Glomerular endothelial cell (primary cell): ENCODE measurements at places on chromosomes 5 and 9. TPM values are rescaled to one million over a fixed set of nuclear protein-coding genes. Genes with fewer than 3 reads are reported as not detected.

The C5orf52 gene
- total RNA-seq, result not detected in 2 replicates

The ATOX1 gene
- 193 and 297 TPM in 2 replicates for total RNA-seq

The FOXI1 gene
- not detected in 2 replicates for total RNA-seq

The HRH2 gene
- 0.06 TPM in 1 of 2 replicates, not detected in the other for total RNA-seq

The LCN1 gene
- total RNA-seq, result not detected in 2 replicates

The OR13D1 gene
- total RNA-seq, result not detected in 2 replicates

The MEF2C gene
- 36.9 and 40.0 TPM in 2 replicates for total RNA-seq

The HSD17B3 gene
- total RNA-seq, result not detected in 2 replicates

The POU5F2 gene
- total RNA-seq, result 0.97 and 2.7 TPM in 2 replicates

The TAF11L5 gene
- not detected in 2 replicates for total RNA-seq

The CDC20B gene
- 0.23 TPM in 1 of 2 replicates, not detected in the other for total RNA-seq

The PCDH12 gene
- total RNA-seq, result 42.8 and 67.3 TPM in 2 replicates

The IL13 gene
- total RNA-seq, result not detected in 2 replicates

The NUTM2F gene
- not detected in 2 replicates for total RNA-seq

The MYOT gene
- total RNA-seq, result not detected in 2 replicates

The OLFM1 gene
- 0.19 and 0.58 TPM in 2 replicates for total RNA-seq

The RFX3 gene
- total RNA-seq, result 8.7 and 8.9 TPM in 2 replicates

The PCDHA9 gene
- total RNA-seq, result 0.06 and 0.19 TPM in 2 replicates
